ENCODE measurements at places on chromosomes 16 and 17. TPM values are rescaled to one million over a fixed set of nuclear protein-coding genes. Genes with fewer than 3 reads are reported as not detected.

DNA sequence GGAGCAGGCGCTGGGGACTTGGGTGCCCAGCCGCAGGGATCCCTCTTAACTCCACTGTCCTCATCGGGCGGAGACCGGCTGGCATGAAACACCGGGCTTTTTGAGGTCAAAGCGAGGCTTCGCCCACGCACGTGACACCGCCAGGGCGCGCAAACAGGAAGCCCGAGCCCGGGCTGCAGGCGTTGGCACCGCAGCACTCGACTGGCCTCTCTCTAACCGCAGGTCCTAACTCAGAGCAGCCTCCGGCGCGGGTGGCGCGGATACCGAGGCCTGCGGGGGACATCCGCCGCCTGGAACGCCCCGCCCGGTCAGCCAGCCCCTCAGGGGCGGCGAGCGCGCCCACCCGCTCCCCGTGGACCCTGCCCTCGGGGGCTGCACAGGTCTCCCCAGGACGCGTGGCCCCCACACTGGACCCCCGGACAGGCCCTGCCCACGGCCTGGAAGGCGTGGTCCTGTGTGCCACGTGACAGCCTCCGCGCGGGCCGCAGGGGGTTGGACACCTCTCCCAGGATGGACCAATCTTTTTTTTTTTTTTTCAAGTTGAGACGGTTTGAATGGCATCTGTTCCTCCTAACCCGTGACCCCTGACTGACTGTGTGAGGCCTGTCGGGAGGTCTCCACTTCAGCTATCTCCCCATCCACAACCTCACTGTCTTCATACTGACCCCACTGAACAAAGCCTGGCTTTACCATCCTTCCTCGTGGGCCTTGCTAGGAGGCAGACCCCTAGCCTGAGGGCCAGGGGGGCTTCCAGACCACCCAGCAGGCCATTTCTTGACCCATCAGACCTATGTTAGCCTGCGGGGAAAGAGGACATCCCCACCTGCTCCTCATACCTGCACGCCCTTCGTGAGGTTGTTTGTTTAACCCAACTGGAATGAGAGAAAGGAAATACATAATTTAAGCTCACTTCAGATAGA is 8.4 kb upstream of the SLC47A2 start:
- DNase-seq: peak; percentile 28

GRCh38 chr16:14310519-14310991 is 239.4 kb downstream of the MRTFB start:
- DNase-seq: peak; percentile 65

GRCh38 chr16:54774768-54775167 is 155.9 kb upstream of the IRX5 start:
- DNase-seq: no peak

GRCh38 chr17:70901870-70902269 is 732.5 kb downstream of the KCNJ2 start:
- DNase-seq: no peak

- peak; percentile 31 for DNase-seq
Measured at GRCh38 chr17:8480011-8480976, 44.6 kb downstream of the NDEL1 start.

DNA sequence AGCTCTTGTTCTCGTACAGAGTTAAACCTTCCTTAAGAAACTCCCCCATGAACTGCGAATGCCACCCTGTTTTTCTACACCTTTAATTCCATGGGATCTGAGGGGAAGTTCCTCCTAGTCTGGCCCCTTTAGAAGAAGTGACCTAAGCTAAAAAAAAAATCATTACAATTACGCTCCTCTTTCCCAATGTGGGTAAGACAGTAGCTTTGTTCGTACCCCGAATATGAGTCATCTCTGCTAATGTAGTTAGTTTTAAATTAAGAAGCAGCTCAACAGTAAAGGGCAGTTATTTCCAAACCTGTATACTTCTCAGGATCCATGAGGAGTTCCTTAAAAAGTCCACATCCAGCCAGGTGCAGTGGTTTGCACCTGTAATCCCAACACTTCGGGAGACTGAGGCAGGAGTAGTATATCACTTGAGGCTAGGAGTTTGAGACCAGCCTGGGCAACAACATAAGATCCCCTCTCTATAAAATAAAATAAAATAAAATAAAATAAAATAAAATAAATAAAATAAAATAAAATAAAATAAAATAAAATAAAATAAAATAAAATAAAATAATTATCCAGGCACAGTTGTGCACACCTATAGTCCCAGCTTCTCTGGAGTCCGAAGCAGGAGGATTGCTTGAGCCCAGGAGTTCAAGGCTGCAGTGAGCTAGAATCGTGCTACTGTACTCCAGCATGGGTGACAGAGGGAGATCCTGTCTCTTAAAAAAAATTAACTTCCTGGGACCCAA is 26.1 kb downstream of the RCVRN start:
- DNase-seq: no peak

DNA sequence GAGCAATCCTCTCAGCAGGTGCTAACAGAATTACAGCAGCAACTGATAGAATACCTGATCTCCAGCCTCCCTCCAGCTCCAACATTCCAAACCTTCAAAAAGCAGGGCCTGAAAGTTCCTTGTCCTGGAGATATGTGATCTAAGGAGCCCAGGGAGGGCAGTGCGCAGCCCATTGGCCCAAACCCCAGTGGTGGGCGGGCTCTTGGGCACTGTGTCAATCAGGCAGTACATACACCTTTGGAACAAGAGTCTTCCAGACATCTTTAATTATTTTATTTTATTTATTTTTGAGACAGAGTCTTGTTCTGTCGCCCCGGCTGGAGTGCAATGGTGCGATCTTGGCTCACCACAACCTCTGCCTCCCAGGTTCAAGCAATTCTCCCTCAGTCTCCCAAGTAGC is 24.2 kb downstream of the SLC12A3 start:
- no peak for DNase-seq

DNA sequence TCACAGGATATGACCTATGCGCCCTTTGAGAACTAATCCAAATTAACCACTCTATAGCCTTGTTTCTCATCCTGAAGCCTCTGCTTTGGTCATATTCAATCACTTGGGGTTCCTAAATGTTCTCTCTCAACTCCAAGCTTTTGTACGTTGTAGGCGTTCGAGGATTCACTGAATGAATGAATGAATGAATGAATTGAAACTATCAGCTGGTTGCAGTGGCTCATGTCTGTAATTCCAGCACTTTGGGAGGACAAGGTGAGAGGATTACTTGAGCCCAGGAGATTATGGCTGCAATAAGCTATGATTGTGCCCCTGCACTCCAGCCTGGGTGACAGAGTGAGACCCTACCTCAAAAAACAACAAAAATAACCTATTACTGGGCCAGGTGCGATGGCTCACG is 5.9 kb upstream of the SUMO2 start:
- no peak for DNase-seq

Gene ZNF750
- total RNA-seq: not detected

DNA sequence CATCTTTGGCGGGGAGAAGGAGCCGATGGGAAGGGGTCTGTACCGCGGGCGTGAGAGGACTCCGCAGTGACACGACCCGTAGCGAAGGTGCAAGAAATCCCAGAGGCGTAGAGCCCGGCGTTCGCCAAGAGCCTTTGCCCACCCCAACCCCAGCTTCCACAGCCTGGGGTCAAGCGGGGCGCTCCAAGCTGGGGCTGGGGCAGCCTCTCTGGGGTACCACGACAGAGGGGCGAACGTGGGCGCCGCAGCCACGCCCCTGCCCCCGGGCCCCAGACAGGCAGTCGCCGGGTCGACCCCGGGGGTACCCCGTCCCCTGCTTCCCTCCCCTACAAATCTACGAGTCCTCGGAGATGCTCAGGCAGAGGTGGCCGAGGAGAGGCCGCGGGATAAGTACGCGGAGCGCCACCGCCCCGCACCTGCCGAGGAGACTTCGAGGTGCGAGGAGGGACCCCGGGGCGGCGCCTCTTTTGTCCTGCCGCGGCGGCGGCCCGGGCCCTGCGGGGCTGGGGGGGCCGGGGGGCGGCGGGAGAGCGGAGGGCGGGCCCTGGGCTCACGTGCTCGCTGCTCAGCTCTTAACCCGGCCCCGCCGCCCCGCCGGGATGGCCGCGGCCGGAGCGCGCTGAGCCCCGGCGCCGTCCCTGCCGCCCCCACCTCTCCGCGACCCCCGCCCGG is at the start of gene ADAM11:
Gene ADAM11, plus strand, starts transcription at position 575 of the 672 bp plus-strand sequence. CDS start 212 bp downstream, outside the sequence.
- DNase-seq: peak; percentile 66

DNA sequence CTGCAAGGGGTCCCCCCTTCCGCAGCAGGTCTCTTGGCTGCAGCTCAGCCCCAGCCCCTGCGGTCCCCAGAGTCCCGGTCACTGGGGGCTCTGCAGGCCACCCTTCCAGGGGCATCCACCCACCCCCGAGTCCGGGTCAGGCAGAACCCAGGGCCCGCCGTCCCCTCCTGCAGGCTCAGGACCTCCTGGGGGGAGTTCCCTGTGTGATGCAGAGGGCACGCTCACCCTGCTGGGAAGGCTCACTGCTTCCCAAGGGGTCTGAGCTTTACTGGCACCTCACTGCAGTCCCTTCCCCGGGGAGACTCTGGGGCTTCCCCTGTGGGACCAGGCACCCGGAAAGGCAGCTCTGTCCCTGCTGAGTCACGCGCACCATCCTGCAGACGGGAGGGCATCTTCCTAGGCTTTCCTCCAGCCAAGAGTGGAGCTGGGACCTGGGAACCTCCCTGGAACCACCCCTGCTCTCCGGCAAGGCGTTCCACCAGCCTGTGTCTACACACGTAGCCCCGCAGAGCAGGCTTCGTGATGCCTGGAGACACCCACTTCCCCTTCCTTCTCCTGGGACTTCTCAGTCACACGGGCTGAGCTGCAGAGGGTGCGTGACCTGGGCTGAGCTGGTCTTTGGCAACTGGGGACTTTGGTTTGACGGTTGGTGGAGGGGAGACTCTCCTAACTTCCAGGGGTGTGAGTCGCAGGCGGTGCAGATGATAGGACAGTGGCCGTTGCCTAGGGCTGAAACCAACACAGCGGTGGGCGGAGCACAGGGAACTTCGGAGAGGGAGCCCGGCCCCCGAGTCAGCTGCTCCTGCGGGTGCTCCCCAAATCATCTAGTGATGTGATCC is 23.4 kb downstream of the SLC25A10 start:
- DNase-seq: no peak

- no peak for DNase-seq
Measured at GRCh38 chr16:27232061-27232900, 29.0 kb downstream of the KDM8 start.

- DNase-seq: no peak
Measured at GRCh38 chr17:43443381-43443780, 40.4 kb upstream of the DHX8 start.

GRCh38 chr16:11356573-11357331 is 11.5 kb downstream of the RMI2 start:
- peak; percentile 76 for DNase-seq

GRCh38 chr17:80819422-80820164 is 172.0 kb upstream of the CHMP6 start:
- DNase-seq: no peak

DNA sequence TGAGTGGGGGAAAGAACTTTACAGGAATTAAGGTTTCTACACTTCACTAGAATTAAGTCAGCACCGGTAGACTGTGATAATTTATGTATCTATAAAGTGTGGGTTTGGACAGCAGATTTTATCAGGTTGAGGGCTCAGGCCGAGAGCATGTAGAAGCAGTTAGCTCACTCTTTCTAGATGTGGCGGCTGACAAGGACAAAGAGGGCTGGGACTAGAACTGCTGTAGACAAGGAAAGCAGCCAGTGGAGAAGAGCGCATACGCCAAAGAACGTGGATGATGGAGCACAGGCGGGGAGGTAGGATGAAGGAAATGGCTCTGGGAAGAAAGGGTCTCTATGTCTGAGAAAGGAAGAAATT is 504 bp upstream of the GOSR1 start:
- no peak for DNase-seq

DNA sequence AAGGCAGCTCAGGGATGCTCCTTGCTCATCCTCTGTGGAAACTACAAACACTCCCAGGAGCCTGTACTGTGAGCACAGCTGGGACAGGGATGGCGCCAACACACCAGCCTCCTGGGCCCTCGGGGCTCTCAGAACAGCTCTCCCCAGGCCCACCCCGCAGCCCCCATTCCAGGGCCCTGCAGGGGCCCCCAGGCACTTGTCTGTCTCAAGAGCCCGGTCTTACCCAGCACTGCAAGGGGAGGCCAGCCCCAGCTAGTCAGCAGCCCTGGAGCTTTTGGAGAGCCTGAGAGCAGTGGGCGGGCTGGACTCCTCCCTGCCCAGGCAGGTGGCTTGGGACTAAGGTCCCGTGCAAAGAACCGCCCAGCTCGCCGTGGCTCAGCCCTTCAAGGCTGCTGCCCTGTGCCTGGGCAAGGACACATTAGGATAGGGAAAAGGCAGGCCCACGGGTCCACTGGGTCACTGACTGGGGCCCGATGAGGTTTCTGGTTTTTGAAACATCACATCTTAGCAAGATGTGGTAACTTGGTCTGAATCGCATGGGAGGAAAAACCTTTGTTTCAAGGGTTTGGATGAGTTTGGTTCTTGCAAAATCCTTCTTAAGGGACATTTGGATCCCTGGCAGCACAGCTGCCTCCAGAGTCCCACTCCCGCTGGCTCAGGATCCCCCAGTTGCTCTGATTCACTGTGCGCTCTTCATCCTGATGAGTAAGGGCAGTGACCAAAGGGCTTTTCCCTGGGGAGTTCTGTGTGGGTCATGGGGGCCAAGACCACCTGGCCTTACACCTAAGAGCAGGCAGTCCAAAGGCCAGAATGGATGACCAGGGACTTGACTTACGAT is 2.8 kb downstream of the DNASE1L2 start:
- DNase-seq: peak; percentile 54

Gene NPIPA3
- 1.3 TPM for total RNA-seq

DNA sequence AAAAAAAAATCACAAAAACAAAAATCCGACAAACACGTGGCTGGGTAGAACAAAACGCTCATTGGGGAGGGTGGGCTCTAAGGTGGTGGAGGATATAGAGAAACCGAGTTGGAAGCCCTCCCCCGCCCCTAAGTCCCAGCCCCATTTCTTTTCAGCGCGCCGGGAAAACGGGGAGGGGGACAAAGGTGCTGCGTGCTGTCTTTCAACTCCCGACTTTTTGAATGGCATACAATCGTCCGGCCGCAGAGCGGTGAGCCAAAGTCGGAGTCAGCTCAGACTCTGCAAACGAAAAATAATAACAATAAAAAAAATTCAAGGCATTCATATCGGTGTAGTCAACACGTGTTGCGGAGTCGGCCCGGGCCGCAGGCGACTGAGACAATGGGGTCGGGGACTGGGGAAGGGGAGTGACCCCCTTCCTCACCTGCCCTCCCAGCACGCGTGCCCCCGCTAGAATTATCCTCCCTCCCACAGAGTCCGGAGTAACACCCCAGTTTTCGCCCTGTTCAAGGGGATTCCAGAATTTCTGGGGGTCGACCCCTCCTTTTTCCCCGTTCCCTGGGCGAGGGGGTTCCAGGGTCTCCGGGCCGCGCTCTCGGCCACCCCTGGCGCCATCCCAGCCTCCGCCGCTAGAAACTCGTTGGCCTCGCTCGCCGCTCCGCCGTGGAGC is 1.7 kb upstream of the IGF2BP1 start:
- DNase-seq: peak; percentile 85

DNA sequence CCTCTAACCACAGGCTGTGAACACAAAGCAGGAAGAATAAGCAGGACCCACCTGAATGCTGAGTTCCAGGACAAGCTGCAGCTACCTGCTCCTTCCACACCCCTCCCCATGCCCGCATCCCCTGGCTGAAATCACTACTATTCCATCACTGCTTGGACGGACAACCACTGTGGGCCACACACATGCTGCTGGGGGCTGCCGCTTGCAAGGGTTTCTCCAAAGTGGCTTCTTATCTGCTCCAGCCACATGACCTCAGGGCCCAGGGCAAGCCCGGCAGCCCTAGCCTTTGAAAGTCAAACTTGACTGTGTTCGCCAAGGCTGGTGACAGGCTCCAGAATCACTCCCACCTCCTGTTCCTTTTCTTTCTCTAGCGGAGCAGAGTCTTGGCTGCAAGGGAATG is 18.4 kb downstream of the FA2H start:
- no peak for DNase-seq

- DNase-seq: peak; percentile 40
Measured at GRCh38 chr16:90077757-90078578, 837 bp upstream of the PRDM7 start.

All from H9 (cell line).